Activated CD8-positive, alpha-beta memory T cell treated with anti-CD3 and anti-CD28 coated beads, Interleukin-2, amount 50 U/mL, for 48 hours (primary cell): ENCODE measurements at places on chromosomes 5 and 9.

DNA sequence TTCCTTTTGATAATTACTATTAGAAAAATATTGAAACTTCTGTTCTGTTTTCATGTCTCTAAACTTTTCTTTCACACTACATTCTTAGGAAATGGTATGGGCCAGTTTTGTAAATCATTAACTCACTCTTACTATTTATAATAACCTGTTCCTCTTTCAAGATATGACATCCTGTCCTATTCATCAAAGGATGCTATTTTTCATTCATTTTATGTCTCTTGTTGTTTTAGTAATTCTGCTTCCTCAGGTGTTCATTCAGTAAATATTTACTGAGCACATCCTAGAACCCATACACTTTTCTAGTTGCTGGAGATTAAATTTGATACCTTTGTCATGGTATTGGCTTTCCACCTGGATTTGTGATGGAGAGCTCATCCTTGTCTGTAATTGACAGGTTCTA is 58.0 kb downstream of the GDA start:
- no peak for DNase-seq

DNA sequence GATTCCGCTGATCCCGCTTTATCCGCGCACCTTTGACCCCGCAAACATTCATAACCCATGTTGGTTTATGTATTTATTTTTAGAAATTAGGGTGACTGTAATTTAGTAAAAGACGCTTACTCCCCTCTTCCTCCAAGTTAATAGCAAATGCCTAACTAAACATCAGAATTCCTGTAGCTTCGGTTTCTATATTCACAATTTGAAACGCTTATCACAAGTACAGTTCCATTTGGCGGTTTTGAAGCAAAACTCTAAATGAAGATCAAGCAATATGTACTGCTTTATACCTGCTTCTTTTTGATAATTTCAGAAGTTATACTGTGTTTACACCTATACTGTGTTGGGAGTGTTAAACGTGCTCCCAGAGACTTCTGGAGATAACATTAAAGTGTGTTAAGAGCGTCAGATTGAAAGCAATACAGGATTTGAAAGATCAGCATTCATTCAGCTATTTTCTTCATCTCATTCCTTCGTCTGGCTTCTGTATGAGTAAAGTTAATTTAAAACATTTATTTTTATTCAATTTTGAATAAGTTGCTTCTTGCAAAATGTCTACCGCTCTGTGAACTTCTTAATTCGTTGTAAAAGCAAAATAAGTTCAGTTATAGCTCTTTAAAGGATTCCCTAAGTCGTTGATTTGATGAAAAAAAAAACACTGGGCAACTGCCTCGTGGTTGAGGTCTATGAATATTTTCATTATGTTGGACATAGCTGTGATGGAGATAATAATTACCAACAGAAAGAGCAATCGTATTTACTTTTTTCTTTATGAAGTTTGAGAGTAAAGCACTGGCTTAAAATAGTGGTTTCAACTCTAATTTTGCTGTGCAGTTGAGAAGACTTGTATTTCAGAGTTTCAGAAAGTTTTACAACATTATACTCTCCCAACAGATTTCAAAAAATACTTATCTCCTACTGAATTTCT is 2.5 kb downstream of the PRDM6 start:
- DNase-seq: no peak

GRCh38 chr9:90770182-90770738 is 31.4 kb upstream of the SYK start:
- DNase-seq: no peak

- DNase-seq: no peak
Observed at GRCh38 chr5:30994176-30994575, 199.3 kb upstream of the CDH6 start.

- DNase-seq: no peak
Observed at GRCh38 chr5:12214267-12215015, 310.2 kb upstream of the CTNND2 start.

DNA sequence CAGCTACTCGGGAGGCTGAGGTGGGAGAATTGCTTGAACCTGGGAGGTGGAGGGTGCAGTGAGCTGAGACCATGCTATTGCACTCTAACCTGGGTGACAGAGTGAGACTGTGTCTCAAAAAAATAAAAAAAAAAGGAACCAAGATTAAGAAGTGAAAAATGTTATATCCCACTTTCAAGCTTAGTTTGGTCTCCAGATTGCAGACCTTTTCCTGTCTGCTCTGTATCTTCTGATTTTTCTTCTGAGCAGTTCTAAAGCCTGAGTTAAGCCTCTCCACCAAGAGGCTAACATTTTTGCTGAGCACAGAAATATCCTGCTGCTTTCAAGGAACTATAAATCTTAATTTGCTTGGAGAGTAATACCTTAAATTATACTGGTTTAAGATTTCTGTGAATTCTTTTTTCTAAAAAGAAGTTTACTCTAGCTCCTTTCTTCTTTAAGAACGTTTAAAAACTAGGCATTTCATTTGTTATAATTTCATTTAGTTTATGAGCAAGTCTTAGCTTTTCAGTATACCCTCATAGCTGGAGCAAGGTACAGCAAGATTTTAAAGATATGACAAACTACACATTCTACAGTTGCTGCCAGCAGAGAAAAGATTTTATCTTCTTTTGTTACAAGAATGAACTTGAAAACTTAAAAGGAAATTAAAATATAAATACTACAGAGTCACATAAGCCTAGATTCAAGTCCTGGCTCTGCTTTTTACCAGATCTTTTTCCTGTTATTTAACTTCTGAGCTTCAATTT is 55.0 kb downstream of the GARNL3 start:
- no peak for DNase-seq
